ENCODE measurements at places on chromosomes 11 and 22. TPM values are rescaled to one million over a fixed set of nuclear protein-coding genes. Genes with fewer than 3 reads are reported as not detected.
A peak's percentile ranks its signal among the peaks of the same experiment; 100 is the strongest.

GRCh38 chr11:34650528-34650927 is 29.6 kb downstream of the EHF start:
- no peak for DNase-seq

GRCh38 chr22:44588348-44588747 is 90.3 kb upstream of the RTL6 start:
- no peak for DNase-seq

- no peak for DNase-seq
Measured at GRCh38 chr11:118229274-118229847, 4.5 kb upstream of the JAML start.

DNA sequence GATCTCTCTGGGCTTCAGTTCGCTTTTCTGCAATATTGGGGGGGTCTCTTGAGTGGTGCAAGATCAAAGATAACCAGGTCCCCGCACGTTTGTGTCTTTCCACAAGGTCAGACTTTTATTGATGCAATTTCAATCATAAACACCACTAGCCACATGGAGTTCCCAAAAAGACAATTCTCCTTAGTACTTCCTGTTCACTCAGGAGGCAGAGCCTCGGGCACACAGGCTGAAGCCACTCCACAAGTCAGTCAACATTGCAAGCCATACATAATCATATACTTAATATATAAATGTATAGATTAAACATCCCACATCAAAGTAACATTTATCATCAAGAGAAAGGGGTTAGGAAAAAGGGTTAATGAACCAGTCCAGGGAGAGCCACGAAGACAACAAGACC is 12.0 kb downstream of the ST14 start:
- no peak for DNase-seq

DNA sequence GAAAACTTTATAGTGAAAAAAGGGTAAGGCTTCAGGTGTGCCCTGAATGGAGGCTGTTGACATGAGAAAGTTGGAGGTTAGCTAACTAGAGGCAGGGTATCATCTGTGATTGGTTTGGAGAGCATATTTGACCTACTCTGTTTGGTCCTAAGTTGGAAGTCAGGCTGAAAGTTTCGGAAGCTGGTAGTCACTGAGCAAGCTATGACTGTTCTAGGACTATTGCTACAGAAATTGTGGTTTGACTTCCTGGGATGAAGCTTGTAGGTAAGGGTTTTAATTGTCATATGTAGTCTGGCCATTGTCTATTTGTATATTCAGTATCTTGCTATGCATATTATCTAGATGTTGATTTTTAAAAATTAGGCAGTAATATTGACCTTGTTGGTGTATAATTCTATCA is 565.0 kb downstream of the TMEM135 start:
- no peak for DNase-seq

DNA sequence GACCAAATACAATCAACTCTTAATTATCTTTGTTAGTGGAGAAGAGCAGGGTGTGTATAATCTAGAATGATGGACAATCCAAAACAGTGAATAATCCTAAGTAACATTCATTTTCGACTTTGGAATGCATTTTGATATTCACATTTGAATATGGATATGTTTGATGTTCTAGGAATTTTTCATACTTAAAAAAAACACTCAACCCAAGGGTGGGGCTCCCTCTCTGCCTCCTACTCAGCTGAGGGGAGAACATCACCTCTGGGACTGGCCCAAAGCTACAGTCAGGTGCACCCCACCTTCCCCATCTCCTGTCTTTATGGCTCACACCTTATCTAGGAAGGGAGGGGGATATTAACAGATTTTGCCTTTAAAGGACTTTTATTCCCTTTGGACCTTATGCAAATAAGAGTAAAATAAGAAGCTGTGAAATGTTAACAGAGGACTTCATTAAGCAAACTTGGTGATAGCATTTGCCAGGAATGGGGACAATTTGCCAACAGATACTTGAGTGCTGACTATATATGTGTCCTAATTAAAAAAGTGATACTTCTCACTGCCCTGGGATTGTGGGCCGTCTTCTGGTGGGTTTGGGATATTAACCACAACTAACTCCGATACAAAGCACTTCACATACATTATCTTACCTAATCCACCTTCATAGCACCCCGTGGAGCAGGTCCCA is 187.0 kb downstream of the ST3GAL4 start:
- no peak for DNase-seq

DNA sequence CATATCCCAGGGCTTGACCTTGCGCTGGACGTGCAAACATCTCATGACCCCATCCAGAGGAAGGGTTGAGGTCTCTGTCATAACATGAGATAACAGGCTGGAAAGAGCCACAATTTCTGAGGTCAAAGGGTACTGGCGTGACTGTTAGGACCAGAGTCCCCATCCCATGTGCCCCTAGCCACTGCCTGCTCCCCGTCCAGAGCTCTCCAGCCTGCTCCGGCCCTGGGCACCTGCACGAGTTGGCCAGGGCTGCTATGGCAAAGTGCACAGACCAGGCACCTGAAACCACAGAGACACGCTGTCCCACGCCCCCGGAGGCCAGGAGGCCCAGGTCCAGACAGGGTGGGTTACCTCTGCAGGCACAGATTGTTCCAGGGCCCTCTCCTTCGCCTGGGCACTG is 58.9 kb downstream of the SHANK2 start:
- no peak for DNase-seq

DNA sequence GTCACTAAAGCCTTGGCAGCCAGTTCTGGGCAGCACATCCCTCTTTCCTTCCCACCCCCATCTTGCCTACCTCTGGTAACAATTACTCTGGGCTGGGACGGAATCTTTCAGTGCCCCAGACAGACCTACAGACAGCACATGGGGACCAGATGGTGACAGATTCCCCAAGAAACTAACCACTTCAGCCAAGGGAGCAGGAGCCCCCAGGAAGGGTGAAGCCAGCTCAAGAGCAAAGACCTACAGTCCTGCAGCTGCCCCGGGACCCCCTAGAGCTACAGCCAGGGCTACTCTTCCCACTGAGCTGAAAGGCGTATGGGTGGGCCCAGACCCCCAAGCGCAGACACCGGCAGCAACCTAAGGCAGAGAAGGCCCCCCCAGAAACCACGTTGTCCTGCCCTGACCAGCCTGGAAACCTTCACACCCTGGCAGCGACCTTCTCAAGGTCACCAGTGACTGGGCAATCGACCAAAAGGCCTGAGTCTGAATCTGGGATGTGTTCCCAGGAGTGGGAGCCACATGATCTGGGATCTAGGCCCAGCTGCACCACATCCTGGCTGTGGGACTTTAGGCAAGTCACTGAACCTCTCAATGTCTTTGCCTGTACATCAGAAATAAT is 65.8 kb downstream of the LRRC32 start:
- DNase-seq: peak; percentile 84

DNA sequence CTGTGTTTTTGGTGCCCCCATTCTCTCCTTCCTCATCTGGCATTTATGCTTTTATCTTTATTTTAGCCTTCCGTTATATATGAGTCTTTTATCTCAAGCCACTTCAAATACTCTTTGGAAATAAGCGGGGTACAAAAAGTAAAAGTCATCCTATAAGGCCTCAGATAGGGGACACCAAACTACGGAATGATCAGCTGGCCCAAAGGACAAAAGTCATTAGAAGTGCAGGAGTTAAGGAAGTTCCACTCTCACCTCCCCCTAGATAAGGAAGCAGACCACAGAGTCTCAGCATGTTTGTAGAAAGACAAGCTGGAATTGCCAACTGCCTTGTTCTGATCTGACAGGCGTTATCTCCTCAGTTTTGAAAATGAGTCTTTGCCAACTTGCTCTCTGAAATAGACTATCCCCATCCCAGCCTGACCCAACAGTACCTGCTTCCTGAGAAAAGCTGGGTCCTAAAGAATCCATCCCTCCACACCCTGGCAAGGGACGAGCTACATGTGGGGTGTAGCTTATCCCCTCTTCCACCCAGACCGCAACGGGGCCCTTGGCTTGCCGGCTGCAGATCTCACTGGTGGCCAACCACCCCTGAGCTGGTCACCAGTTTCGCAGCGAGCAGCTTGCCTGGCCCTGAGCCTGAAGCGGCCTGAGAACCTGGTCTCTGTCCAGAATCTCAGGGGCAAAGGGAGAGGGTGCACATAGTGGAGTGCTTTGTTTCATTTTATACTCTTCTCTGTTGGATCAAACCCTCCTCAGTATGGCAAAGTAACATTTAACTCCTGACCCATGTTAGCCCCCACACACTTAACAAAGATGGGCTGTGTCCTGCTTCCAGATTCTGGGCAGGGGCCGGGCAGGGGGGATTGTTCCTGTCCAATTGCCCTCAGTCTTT is 13.8 kb downstream of the FADS2 start:
- no peak for DNase-seq

The SLC22A25 gene
- 10.2 TPM for total RNA-seq

Measured in right lobe of liver (tissue), 6 donors.